Stimulated activated naive CD8-positive, alpha-beta T cell treated with anti-CD3 and anti-CD28 coated beads, Interleukin-15, amount 100 ng/mL, for 72 hours (primary cell): ENCODE measurements at places on chromosomes 7 and 10.

DNA sequence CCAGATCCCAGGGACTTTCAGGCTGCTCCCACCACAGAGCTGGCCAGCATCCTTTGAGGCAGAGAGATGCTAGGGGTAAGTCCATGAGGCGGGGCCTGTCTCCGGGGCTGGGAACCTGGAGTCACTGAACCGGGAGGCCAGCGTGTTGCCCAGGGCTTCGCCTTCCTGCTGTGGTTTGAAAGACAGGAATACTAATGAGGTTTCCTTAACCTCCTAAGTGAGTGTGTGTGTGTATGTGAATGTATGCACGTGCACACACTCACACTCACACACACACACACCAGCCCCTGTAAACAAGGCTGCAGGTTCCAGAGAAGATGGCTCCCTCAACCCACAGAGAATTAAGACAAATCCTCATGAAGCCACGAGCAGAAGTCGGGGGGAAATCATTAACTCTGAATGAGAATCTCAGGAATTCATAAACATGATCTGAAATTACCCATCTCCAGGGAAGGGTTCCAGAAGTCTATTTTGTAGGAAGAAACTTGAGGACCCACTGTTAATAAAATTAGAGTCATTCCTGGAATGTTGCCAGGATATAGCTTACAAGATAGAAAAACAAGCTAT, 20.3 kb upstream of the PFKP start:
- DNase-seq, result no peak

DNA sequence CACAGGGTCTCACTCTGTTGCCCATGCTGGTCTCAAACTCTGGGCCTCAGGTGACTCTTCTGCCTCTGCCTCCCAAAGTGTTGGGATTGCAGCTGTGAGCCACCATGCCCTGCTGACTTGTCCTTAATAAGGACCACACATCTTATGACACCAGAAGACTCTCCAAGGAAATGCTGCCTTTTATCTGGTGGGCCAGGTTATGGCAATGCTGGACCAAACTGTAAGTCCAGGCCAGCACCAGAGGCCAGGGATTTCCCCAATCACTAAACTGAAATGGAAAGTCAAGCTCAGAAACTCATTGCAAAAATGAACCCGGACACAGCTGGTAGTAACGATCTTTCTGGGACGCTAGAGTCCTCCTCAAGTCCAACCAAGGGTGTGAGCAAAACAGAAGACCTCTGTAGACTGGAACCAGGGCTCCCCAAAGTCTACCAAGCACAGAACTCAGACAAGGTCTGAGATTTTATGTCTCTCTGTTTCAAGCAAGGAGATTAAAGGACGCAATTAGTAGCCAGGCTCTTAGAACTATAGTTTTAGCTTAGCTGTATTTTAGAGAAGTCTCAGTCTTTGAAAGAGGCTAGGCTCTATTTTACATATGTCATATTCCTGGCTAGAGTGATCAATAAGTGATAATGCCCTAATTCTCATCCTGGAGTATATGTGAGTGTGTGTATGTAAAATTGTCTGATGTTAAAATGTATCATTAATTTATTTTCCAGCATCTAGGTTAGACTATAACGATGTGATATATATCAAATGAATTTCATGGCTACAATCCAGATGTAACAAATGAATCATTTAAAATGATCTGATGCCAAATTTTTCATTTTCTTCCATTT, 74.0 kb upstream of the ITGB1 start:
- DNase-seq, result no peak

DNA sequence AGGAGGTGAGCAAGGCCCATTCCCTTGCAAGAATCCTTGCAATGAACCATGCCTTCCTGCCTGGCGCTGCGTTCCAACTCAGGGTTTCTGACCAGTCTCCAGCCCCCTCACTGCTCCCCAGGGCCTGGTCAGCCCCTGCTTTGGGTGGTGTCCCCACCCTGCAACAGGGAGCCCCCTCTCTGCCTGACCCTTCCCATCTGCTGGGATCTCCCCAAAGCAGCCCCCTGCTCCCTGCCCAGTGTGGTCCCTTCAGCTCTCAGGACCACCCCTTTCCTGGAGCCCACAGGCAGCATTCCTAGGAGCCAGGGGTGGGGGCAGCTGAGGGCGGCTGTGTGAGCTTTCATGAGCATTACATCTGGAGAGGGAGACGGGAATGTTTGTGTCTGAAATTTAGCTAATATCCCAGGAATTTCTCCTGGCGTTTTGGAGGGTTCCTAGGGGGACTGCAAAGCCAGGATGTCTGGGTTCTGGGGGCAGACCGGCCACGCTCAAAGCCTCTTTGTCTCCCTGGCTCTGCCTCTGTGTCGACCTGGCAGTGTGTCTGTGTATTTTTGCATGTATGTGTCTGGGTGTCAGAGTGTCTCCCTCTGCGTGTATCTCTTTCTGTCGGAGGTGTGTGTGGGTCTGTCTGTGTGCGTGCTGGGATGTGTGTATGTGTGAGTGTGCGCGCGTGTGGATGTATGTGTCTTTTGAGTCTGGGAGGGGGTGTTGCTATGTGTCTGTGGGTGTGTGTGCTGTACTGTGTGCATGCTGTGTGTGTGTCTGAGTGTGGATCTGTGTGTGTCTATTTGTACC, 300.5 kb upstream of the ZMIZ1 start:
- no peak for DNase-seq

GRCh38 chr7:109259151-109259550, 689.5 kb downstream of the DNAJB9 start:
- DNase-seq, result no peak

DNA sequence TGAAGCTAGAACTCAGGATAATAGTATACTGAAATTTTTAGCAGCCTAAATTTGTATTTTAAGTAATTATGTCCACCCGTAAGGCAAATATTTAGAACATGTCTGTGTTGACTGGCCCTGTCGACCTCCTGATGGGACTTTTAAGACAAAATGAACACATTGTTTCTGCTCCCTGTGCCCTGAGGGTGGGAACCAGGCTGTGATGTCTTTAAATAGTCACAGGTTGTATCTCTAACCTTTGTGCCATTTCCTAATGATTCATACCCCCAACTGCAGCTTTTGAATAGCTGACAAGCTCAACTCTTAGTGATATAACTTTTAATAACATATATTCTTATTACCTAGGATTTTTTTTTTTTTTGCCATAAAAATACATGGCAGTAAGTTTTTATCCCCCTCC, 494.9 kb upstream of the AKR1E2 start:
- DNase-seq, result no peak

DNA sequence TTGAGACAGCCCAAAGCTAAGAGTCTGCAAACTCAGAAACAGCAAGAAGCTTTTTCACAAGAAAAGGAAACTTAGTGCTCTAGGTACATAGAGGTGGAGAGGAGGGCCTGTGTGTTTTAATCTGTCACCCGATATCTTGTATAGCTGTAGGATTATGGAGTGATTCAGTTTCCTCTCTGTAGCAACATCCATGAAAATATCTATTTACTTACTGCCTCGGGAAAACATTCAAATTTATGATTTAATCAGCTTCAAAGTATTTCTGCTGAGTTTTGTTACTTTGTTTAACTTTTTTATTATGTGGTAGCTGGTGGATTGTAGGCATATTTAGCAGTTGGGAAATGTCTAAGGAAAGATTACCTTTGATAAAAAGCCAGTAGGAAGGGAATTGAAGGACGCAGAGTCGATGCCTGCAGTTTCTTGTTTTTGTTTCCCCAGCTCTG, 292.0 kb downstream of the CCDC3 start:
- DNase-seq, result no peak

- DNase-seq, result no peak
Measured at GRCh38 chr10:33749790-33750189, 415.3 kb upstream of the NRP1 start.

DNA sequence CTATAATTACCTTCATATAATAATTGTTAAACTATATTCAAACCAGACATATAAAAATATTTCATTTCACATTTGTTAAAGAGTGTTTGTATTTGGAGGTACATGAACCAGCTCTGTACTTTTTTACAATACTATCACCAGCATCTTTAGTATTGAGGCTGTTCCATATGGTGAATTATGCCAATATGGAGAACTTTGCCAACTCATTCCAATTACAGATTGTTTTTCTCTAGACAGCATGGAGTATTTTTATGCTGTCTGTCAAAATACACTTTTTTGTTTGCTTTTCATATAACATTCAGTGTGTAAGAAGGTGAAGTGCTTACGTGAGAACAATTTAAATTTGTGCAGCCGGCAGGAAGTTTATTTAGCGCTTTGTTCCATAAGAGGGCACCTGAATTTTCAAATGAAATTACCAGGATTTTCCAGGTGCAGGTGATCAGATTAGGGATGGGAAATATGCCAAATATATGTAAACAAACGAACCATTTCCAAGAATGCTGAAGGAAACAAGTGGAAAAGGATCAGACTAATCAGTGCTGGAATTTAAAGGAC, 54.9 kb downstream of the SEMA3E start:
- DNase-seq, result no peak
